ENCODE measurements at places on chromosomes 7 and 10.

- no peak for DNase-seq
Observed at GRCh38 chr7:132206594-132206993, 369.7 kb downstream of the PLXNA4 start.

DNA sequence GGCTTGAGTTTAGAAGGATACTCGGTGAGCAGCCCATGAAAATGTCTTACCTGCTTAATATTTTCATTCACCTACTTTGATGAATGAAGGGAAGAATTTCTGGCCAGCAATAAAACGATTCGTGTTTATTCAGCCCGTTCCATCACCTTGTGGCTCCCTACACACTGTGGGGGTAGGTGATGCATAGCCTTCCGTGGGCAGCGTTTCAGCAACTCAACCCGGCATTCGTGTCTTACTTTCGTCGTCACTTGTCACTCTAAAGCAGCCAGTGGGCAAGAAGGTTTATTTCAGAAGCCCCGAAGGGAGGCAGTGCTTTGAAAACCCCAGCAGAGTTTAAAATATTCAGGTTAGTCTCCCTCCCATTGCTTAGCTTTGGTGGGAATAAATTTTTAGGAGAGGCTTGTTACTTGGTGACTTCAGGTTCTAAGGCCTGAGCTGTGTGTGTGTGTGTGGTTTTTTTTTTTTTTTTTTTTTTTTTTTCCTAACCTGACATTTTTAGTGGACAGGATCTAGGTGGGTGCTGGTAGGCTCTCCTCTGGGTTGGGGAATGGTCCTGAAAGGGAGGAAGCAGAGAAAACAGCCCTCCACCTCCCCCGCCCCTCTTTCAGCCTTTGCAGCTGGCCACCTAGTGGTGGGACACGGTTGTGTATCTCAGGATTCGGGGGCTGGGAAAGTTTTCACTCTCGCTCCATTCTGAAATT, 1.8 kb downstream of the GRK5 start:
- DNase-seq, result peak; percentile 56

DNA sequence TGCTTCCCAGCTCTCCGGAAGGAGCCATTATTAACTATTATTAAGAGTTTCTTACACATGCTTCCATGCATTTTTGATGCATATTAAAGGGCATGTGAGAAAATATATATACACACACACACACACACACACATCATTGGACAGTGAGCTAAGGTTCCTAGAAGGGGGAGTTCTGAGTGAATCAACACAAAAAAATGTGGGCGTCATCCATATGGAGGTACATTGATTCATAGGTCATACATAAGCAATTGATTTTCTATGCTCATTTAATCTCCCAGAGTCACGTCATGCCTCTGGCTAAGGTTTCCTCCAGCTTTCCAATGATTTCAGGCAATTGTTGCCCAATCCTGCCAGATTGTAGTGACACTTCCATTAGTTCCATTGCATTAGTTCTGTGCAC, 269.4 kb downstream of the DNAJB9 start:
- no peak for DNase-seq

DNA sequence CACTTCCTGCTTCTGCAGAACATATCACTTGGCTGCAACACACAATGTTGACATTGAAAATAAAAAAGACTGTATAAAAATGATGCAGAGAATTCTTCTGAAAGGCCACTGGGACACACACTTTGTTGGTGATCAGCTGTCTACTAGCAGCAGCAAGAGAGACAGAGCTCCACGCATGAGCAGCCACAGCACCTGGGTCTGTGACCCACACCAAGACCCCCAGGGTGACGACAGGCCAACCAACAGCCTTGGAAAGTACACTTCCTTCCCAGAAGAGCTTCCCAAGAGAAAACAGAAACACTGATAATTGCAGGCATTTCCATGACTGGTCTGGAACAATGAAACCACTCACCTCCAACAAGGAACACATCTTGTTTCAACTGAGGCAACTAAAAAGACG, 239.0 kb downstream of the DIP2C start:
- DNase-seq, result no peak

GRCh38 chr7:49926720-49927119, 153.3 kb downstream of the VWC2 start:
- DNase-seq, result no peak

- no peak for DNase-seq
Observed at GRCh38 chr10:47030191-47030703, 119.0 kb downstream of the PTPN20 start.

- DNase-seq, result no peak
Observed at GRCh38 chr10:105247831-105248499, 606.9 kb downstream of the SORCS3 start.

GRCh38 chr10:11411926-11412545, 199.4 kb downstream of the USP6NL start:
- no peak for DNase-seq

DNA sequence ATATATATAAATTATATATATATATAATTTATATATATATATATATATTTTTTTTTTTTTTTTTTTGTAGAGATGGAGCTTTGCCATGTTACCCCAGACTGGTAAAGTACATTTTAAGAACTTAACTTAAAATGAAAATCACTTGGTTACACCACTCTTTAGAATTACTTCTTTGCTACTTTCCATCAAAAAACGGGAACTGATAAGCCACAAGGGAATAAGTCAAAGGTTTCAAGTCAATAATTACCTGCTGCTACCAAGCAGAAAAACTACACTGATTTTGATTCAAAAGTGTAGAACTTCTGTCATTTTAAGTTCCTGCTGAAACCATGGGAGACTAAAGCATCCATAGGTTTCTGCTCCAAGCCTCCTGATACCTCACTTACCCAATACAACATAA, 12.2 kb downstream of the PPA1 start:
- no peak for DNase-seq

DNA sequence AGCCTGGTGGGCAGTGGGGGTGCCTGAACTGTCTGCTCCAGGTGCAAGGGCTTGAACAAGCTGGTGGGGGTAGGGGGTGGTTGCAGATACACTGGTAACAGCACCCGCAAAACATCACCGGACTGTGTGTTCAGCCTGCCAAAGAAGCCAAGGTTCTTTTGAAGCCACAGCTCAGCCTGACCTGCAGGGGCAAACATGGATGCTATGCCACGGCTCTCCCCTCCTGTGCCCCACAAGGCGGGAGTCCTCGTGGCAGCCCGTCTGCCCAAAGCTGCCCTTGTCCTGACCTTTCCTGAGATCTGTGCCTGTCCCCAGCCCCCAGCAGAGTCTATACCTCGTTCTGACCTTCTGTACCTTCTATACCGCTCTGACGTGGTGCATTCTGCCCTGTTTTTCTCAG, 285.7 kb downstream of the GLRX3 start:
- no peak for DNase-seq

DNA sequence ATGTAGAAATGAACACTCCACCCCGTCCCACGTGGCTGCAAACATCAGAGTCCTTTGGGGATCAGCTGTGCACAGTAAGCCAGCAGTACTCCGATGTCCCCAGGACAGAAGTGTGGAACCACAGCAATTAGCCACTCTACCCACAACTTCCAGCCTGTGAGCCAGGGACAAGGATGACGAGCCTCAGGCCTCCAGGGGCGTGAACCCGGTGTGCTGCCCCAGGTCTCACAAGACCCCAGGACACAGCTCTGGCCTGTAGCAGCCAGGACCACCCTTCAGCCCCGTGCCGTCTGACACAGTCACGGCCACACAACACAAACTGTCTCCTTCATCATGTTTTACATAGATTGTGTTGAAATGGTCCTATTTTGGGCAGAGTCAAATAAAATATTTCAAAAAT, 113.0 kb upstream of the DIP2C start:
- no peak for DNase-seq

DNA sequence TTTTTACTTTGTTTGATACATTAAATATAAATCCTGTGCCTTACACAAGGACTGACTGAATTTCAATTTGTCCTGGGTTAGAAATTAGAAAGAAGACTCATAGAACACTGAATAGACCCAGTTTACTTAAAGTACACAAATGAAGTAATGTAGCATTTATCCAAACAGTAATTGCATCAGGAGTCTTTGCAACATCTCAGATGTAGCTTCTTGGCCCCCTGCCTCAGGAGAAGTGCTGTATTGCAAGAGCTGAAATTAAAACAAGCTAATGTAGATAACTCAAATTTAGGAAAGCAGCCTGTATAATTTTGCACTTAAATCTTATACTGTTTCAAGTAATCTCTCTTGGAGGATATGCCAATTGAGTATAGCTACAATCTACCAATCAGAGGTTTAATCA, 54.3 kb upstream of the KCND2 start:
- no peak for DNase-seq

GRCh38 chr7:99834382-99834781, 6.6 kb downstream of the CYP3A43 start:
- DNase-seq, result no peak

- DNase-seq, result no peak
Observed at GRCh38 chr7:92639966-92640365, 49.8 kb upstream of the FAM133B start.

- no peak for DNase-seq
Observed at GRCh38 chr10:69142983-69143382, 19.0 kb downstream of the VPS26A start.

DNA sequence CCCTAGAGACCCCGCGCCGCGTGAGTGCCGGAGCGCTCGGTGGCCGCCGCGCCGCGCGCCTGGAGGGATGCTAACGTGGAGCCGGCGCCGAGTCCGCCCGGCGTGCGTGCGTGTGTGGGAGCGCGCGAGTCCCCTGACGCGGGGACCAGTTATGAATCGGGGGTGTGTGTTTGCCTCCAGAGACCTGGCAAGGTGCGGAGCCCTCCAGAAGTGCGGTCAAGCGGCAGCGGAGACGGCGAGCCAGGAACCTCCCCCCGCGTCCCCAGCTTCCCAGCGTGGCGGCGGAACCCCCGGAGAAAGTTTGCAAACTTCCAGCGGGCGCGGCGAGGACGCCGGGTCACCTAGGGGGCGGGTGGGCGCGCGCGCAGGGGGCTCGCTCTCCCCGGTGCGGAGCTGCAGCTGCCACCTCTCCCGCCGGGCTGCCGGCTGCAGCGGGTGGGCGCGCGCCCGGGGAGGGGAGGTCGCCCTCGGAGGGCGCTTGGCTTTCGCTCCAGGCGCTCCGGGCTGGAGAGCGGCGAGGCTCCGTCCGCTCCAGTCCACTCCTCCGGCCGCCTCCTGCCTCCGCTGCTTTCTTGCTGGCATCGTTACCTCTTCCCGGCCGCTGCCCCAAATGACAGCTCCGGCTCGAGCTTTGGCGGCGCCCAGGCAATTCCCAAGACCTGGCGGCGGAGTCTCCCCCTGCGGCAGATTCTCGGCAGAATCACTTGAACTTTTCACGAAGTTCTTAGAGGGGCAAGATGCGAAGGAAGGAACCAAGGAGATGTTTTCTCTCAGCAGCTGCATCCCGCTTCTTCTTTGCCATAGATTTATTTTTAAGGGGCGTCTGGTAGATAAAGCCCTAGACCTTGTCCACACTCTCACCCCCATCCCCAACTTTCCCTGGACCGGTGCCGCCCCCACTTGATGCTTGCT, 2.3 kb upstream of the CREB5 start:
- no peak for DNase-seq
